ENCODE measurements at places on chromosomes 12 and 14.

- DNase-seq = peak; percentile 37
Observed at GRCh38 chr14:73591690-73592449, at the start of gene ACOT4. TSS of gene ACOT4 (plus strand) at chr14:73591873. CDS start at chr14:73591960, 87 bp downstream.

DNA sequence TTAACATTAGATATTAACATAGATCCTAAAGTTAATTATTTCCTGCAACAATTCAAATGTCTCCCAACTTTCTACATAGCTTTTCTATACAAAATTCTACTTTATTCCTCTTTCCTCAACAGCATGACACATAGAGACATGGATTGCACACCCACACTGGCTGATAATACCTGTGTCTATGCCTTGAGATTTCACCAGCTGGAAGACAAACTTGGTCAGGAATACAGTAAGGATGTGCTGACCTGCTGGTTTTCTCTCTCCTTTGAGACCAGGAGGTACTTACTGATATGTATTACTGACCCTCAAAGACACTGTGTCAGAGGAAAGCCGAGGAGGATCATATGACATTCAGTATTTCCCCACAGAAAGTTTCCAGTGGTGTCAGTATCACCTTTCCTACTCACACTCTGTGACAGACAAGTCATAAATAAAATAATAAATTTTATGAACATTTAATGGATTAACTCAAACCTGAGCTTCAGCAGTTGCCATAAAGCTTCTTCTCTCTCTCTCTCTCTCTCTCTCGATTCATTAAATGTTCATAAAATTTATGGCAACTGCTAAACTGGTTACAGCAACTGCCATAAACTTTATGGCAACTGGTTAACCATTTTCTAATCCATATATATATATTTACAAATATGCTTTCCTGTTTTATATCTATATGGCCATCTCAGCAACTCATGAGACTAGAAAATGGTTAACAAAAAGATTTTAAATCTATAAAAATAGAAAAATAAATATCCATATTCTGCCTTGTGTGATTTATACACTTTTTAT is 22.7 kb downstream of the EIF2S3B start:
- no peak for DNase-seq

- DNase-seq = no peak
Observed at GRCh38 chr12:108306506-108306905, 32.6 kb downstream of the CMKLR1 start.

GRCh38 chr12:84222841-84223240 is 689.8 kb downstream of the SLC6A15 start:
- no peak for DNase-seq

- DNase-seq = no peak
Observed at GRCh38 chr12:2745655-2746054, 49.1 kb upstream of the FKBP4 start.

DNA sequence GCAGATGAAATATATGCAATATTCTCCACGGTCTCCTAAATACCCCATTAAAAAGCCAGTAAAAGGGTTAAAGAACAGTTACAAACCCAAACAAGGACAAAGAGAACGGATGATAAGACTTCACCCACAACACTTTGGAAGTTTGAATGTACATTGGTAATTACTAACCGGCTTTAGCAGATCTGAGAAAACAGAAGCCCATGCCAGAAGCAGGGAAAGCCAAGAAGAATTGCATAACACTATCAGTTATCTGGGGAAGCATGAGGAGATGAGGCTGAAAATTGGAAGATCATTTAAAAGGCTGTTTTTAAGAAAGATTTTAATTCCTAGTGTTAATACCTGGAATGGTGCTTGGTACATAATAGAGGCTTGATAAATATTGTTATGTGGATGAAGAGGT is 55.6 kb upstream of the MYBPC1 start:
- DNase-seq = no peak

- DNase-seq = no peak
Observed at GRCh38 chr14:50610465-50610864, 50.5 kb downstream of the ATL1 start.
